Stimulated activated CD4-positive, alpha-beta T cell treated with anti-CD3 and anti-CD28 coated beads, Interleukin-2, amount 100 ng/mL, for 24 hours (primary cell): ENCODE measurements at places on chromosomes 3 and 15.
A peak's percentile ranks its signal among the peaks of the same experiment; 100 is the strongest.

- peak; percentile 28 for DNase-seq
Measured at GRCh38 chr3:150762662-150763121, 277 bp downstream of the SIAH2 start.

GRCh38 chr15:77387365-77388105 is 32.4 kb downstream of the PEAK1 start:
- no peak for DNase-seq

- no peak for DNase-seq
Measured at GRCh38 chr15:40272485-40273056, 10.3 kb downstream of the ANKRD63 start.

GRCh38 chr3:132135628-132136333 is 101.0 kb upstream of the CPNE4 start:
- no peak for DNase-seq

DNA sequence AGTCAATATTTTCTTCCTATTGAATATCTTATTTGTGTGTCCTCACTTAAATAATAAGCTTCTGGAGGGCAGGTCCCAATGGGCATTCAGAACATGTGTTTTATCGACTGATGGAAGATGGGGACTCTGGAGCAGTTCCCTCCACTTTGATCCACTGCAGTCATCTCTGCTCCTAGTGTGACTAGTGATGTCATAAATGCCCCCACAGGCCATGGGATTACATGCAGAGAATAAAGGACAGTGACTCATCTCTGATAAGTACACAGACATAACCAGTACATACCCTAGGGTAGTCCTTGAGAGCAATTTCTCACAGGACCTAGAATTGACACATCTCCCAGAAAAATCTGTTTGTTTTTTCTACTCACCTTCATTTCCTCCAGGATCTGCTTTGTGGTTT is 49.4 kb upstream of the FMN1 start:
- DNase-seq: no peak

DNA sequence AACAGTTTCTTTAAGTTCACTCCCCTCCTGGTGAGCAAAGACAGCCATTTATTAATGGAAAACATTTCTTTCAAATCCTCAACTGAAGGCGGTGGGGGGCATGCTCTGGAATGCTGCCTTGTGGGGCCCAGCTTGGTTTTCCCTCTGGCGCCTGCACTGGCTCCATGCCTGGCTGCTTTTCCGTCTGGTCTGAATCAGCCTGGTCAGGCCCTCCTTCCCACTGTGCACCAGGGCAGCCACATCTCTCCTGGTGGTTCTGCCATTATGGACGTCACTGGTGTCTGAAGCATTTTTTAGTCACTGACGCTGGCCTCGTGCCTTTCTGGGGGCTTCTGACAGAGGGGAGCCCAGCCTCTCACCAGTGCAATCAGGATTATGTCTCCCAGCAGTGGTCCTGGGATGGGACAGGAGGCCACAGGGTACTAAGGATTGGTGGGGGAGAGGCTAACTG is 57.6 kb upstream of the APEH start:
- DNase-seq: no peak

GRCh38 chr3:103512595-103512994 is 1077.8 kb downstream of the ZPLD1 start:
- no peak for DNase-seq

DNA sequence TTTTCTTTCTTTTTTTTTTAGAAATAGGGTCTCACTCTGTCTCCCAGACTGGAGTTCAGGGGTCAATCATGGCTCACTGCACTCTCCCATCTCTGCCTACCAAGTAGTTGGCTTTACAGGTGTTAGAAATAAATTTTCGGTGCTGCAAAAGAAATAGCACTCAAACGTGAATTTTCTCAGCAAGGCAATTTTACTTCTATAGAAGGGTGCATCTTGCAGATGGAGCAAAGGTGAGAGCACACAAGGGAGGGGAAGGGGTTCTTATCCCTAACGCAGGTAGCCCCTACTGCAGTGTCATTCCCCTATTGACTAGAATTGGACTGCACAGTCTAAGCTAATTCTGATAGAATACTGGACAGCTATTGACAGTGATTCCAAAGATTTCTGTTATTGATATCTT is 6.8 kb upstream of the FBLN2 start:
- DNase-seq: no peak

DNA sequence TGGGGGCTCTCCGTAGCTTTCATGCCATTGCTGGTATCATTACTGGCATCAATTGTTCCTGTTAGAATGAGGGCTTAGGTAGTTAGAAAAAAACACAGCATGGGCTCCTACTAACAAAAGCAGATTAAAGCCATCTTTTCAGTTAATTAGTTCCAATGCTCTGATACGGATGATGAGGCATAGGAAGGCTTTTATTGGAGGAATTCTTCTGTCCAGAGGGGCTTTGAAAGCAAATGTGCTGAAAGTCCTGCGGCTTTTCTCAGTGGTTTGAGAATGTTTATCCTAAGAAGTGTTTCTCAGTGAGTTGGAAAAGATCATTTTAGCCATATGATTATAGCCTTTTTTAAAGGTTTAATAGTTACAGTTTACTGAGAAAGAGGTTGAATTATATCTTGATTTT is 198.5 kb downstream of the THSD4 start:
- DNase-seq: no peak

DNA sequence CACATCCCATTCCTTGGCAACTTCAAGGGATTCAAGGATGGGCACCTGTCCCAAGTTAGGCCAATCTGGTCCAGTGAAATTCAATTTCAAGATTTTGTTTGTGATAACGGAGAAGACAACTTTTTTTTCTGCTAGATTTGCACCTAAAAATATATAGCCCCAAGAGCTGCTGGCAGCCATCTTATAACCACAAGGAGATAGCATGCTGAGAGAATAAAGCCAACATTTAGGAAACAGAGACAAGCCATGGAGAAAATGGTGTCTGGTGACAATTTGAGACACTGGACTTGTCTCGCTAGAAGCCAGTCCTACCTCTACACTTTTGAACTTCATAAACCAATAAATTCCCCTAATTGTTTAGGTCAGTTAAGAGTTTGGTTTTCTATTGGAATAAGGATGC is 5.4 kb downstream of the PARL start:
- no peak for DNase-seq

DNA sequence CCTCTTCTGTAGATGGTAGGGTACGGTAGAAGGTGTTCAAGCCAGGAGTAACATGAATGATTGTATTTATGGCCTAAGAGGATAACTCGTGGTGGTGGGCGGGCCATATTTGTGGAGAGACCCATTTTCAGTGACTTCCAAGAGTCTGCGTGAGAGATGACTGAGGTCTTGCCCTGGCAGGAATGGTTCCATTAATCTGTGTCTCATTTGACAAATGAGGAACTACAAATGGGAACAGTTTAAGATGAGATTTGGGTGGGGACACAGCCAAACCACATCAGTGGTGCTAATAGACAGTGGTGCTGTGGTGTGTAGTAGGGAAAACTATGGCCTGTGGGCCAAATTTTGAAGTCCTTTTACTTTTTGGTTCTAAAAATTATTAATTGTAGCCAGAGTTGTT is 47.1 kb downstream of the FLNB start:
- DNase-seq: no peak

DNA sequence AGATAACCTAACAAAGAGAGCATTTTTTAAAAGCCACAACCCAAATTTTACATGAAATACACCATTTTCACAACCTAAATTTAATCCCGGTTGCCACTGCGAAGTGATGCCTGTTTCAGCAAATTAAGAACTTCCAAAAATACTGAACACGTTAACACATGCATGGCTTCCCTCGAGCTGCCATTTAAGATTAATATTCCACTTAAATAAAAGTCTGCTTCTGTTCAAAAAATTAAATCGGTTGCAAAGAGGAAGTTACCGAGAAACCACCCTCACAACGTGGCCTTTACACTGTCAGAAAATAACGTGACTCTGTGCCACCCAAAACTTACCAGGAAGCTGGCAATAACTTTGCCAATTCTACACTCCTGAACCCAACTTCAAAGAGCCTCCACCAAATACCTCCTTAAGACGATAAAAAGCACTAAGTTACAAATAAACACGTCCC is 1.2 kb downstream of the TBL1XR1 start:
- DNase-seq: no peak

GRCh38 chr15:96058103-96058851 is 272.2 kb upstream of the NR2F2 start:
- DNase-seq: no peak

GRCh38 chr3:5186858-5187155 is 700 bp upstream of the EDEM1 start:
- no peak for DNase-seq

GRCh38 chr3:135878501-135878900 is 87.0 kb upstream of the PPP2R3A start:
- DNase-seq: no peak

GRCh38 chr15:24856397-24857390 is 98.1 kb upstream of the SNRPN start:
- no peak for DNase-seq

DNA sequence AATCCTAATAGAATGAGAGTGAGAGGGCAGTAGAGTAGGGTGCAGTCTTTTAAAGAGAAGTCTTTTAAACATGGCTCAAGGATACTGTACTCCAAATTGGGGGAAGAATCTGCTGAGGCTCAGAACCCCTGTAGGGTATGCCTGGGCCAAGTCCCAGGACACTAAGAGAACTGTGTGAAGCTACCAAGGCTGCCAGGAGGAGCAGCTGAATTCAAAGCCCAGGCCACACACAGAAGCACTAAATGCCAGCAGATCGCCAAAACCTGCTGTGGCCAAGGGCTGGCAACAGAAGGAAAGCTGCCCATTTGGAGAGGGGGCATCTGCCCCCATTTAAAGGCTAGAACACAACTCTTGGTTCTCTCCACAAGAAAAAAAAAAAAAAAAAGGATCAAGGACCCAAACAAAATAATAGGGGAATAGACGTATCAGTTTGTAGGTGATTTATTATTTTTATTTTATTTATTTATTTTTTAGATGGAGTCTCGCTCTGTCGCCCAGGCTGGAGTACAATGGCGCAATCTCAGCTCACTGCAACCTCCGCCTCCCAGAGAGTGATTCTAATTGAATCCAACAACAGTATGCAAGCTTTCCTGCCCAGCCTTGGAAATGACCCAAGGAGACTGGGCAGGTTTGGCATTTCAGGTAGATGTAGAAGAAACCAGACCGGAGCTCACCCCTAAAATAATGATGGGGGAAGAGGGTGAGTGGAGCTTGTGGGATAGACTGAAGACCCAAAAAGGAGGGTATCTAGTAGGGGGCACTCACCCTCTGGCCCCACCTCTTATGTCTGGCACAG is 279.0 kb upstream of the WNT5A start:
- DNase-seq: no peak

DNA sequence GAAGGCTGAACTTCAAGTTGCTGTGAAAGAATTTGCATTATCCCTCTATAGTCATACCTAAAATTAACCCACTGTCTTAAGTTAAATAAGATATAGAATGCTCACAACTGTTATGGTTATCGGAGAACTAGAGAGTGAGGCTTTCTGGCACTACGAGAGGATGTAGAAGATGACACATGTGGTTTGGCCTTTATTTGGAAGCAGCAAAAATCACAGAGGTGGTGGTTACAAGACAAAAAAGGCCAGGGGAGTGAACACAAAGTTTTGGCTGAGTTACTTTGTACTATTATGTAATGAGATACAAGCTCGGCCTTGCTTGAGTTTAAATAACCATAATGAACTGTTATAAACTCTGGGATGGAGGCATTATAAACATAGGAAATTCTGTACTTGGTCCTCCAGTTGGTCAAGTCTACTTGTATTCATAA is 78.3 kb upstream of the ICE2 start:
- DNase-seq: no peak

DNA sequence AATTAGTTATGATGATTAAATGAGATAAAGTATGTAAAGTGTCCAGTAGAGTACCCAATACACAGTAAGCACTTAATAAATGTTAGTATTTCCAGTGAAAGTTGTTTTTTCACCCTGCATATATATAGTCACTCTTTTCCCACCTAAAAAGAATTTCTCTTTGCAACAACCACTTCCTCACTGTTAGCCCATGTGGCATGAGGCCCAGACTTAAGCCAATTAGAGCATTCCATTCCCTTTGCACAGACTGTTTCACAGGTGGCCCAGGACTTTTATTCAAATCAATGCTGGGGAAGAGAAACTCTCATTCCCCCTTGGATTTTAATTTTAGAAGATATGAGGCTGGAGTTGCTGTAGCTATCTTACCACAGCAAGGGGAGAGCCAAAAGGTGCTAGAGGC is 3.7 kb downstream of the IFT80 start:
- DNase-seq: no peak

- peak; percentile 76 for DNase-seq
Measured at GRCh38 chr15:67863442-67863987, 23.7 kb upstream of the RNU6-1 start.

- DNase-seq: no peak
Measured at GRCh38 chr15:51054535-51054934, 40.2 kb downstream of the TNFAIP8L3 start.

DNA sequence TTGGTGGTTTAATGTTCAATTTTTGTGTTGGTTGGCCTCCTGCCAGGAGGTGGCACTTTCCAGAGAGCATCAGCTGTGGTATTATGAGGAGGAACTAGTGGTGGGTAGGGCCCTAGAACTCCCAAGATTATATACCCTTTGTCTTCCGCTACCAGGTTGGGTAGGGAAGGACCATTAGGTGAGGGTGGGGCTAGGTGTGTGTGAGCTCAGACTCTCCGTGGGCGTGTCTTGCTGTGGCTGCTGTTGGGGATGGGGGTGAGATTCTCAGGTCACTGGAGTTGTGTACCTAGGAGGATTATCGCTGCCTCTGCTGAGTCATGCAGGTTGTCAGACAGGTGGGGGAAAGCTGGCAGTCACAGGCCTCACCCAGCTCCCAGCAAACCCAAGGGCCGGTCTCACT is 187.1 kb downstream of the DPH6 start:
- no peak for DNase-seq

DNA sequence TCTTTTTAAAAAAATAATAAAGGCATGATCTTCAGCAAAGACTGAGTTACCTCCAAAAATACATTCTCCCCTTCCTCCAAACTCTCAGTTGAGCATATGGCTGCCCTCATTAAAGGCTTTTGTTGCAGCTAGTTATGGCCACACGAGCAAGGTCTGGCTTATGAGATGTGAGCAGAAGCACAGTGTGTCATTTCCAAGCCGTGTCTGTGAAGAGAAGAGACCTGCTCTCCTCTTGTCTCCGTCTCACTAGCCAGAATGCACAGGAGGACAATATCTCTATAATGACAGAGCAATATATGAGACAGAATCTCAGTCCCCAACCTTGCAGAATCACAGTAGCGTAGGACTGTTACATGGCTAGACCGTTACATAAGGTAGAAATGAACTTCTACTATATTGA is 152.3 kb downstream of the MAGI1 start:
- DNase-seq: no peak

GRCh38 chr3:186599785-186600166 is 13.1 kb upstream of the AHSG start:
- no peak for DNase-seq

GRCh38 chr15:33031324-33031821 is 163.1 kb downstream of the FMN1 start:
- no peak for DNase-seq

GRCh38 chr3:157107644-157108133 is 52.3 kb downstream of the CCNL1 start:
- DNase-seq: no peak

GRCh38 chr3:17749281-17749680 is 6.8 kb upstream of the TBC1D5 start:
- DNase-seq: no peak

GRCh38 chr3:53913401-53913800 is 21.7 kb upstream of the SELENOK start:
- DNase-seq: no peak

- no peak for DNase-seq
Measured at GRCh38 chr3:119318876-119319275, 24.7 kb downstream of the ARHGAP31 start.
